ENCODE measurements at places on chromosomes 6 and 20. TPM values are rescaled to one million over a fixed set of nuclear protein-coding genes. Genes with fewer than 3 reads are reported as not detected.

- no peaks in the 10 kb centered on the region for H3K27me3 ChIP-seq
- no peak overlapping the region for H3K27ac ChIP-seq
- no peak overlapping the region for H3K4me3 ChIP-seq
- no peaks in the 10 kb centered on the region for H3K4me1 ChIP-seq
- no peak for DNase-seq
Measured at GRCh38 chr6:48474830-48475229, 363.8 kb upstream of the PTCHD4 start.

DNA sequence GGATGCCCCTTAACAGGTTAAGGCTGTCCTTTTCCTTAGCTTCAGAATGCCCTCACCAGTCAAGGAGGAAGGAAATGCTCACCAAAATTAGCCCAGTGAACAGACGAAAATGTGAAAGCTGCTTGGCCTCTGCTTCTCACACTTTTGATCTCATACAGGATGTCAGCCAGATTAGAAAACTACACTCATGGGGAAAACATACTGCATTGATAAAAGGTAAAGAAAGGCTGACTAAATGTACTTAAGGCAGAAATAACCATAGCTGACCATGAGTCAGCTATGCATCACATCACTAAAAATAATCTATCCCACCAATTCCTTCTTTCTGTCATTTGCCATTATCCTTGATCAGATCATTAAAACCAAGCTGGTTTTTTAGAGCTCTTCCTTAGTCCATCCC lies 198.4 kb upstream of the TENT5A start:
- H3K27ac ChIP-seq, result no peak overlapping the region
- no peak overlapping the region for H3K4me3 ChIP-seq
- H3K27me3 ChIP-seq, result no peaks in the 10 kb centered on the region
- H3K36me3 ChIP-seq, result no peaks in the 10 kb centered on the region

- no peaks in the 10 kb centered on the region for H3K4me1 ChIP-seq
- H3K27ac ChIP-seq, result no peak overlapping the region
- DNase-seq, result no peak
Measured at GRCh38 chr20:42749556-42749955, 440.1 kb downstream of the PTPRT start.

- no peak overlapping the region for H3K27ac ChIP-seq
- no peaks in the 10 kb centered on the region for H3K27me3 ChIP-seq
- no peak for DNase-seq
- H3K4me1 ChIP-seq, result peaks cover 4% of the 10 kb centered on the region
- H3K4me3 ChIP-seq, result no peak overlapping the region
Measured at GRCh38 chr20:9520086-9520485, 5.7 kb downstream of the LAMP5 start.

DNA sequence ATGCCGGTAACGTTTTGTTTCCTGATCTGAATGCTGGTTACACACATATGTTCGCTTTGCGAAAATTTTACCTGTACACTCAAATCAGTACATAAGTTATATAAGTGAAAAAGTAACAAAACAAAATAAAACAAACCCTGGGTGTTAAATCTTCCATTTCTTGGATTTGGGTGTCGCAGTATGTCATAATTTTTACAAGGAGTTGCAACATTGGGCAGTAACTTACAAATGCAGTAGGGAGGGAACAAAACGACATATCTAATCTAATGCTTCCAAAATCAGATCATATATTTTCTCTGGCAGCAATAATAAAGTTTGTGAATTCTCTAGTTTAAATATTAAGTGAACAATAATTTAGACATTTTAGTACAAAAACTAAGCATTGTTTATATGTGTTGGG lies 25.2 kb downstream of the SNX14 start:
- no peak overlapping the region for H3K4me3 ChIP-seq
- H3K36me3 ChIP-seq, result no peaks in the 10 kb centered on the region
- H3K27me3 ChIP-seq, result no peaks in the 10 kb centered on the region
- peaks cover 5% of the 10 kb centered on the region for H3K4me1 ChIP-seq

The LAMA4 gene
- 61.0 TPM for total RNA-seq

The ZC2HC1B gene
- total RNA-seq, result 4.6 TPM

Measured in testis (tissue), 5 donors.